ENCODE measurements at places on chromosomes 1 and 21.

DNA sequence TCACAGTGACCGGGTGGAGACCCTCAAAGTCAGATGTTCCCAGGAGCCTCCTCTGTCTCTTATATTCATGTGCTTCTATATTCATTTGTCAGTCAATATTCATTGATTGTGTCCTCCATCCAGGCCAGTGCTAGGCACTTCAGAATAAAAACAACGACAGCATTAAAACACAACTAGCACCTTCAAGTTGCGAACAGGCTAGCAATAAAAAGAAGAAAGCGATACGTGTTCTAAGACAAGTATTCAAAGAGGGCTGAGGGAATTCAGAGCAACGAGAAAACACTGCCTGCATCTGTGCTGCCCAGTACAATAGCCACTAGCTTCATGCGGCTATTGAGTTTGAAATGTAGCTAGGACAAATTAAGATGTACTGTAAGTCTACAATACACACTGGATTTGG lies 138.0 kb downstream of the PLXNA2 start:
- H3K4me3 ChIP-seq = no peak overlapping the region
- no peak for DNase-seq
- H3K36me3 ChIP-seq = no peaks in the 10 kb centered on the region
- peaks cover 13% of the 10 kb centered on the region for H3K4me1 ChIP-seq
- no peak overlapping the region for H3K27ac ChIP-seq

GRCh38 chr1:79197421-79197820 lies 190.9 kb upstream of the ADGRL4 start:
- no peak for DNase-seq
- H3K4me3 ChIP-seq = no peak overlapping the region
- H3K27me3 ChIP-seq = no peaks in the 10 kb centered on the region
- H3K4me1 ChIP-seq = no peaks in the 10 kb centered on the region

DNA sequence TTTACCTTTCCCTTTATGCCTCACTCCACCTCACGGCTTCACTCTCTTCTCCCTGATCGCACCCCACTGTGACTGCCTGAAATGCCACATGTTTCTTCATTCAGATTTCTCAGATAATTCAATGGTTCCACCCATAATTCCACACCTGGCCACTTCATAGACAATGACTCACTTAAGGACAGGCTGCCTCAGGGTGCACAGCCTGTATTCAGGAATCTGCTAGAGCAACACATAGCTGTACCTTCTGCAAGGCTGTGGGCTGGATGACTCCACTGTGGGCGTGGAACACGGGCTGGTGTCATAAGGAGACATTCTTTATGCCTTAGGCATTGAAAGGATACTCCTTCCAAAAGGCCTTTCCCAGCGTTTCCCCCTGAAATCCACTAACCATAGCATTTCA lies 36.1 kb downstream of the L1TD1 start:
- no peaks in the 10 kb centered on the region for H3K27me3 ChIP-seq
- H3K4me1 ChIP-seq = no peaks in the 10 kb centered on the region
- no peaks in the 10 kb centered on the region for H3K36me3 ChIP-seq

DNA sequence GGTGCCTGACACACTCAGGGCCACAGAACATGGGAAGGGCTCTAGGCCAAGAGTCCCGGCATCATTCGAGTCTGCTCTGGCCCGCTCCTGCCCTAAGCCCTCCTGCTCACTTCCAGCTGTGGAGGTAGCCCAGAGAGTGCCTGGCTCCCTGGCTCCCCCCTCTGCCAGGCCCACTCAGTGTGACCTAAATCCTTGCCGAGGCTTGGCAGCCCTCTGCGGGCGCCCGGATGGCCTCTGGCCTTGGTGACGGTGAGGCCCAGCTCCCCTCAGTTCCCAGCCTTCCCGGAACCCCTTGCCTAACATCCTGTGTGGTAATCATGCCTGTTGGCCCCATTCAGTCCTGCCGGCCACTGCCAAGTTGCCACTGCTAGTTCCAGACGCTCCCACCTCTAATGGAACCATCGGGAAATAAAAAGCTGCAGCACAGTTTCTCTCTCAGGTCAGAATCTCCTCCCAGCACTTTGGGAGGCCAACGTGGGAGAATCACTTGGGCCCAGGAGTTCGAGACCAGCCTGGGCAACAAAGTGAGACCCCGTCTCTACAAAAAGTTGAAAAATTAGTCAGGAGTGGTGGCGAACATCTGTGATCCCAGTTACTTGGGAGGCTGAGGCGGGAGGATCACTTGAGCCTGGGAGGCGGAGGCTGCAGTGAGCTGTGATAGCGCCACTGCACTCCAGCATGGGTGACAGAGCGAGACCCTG lies 1.2 kb upstream of the H6PD start:
- H3K36me3 ChIP-seq = no peaks in the 10 kb centered on the region
- DNase-seq = no peak
- no peak overlapping the region for H3K4me3 ChIP-seq
- H3K27me3 ChIP-seq = no peaks in the 10 kb centered on the region

GRCh38 chr1:163162381-163162914 lies 40.3 kb downstream of the RGS5 start:
- no peak overlapping the region for H3K27ac ChIP-seq
- no peaks in the 10 kb centered on the region for H3K36me3 ChIP-seq
- H3K4me1 ChIP-seq = no peaks in the 10 kb centered on the region
- no peak overlapping the region for H3K4me3 ChIP-seq
- DNase-seq = no peak
- no peaks in the 10 kb centered on the region for H3K27me3 ChIP-seq

- H3K36me3 ChIP-seq = no peaks in the 10 kb centered on the region
- DNase-seq = no peak
- no peak overlapping the region for H3K27ac ChIP-seq
- no peak overlapping the region for H3K4me3 ChIP-seq
- H3K4me1 ChIP-seq = no peaks in the 10 kb centered on the region
These were observed 25.8 kb downstream of the COL18A1 start for GRCh38 chr21:45430521-45431501.

- H3K4me3 ChIP-seq = no peak overlapping the region
- no peaks in the 10 kb centered on the region for H3K4me1 ChIP-seq
- DNase-seq = no peak
- no peaks in the 10 kb centered on the region for H3K27me3 ChIP-seq
These were observed 21.0 kb downstream of the OR10R2 start for GRCh38 chr1:158493054-158493453.

DNA sequence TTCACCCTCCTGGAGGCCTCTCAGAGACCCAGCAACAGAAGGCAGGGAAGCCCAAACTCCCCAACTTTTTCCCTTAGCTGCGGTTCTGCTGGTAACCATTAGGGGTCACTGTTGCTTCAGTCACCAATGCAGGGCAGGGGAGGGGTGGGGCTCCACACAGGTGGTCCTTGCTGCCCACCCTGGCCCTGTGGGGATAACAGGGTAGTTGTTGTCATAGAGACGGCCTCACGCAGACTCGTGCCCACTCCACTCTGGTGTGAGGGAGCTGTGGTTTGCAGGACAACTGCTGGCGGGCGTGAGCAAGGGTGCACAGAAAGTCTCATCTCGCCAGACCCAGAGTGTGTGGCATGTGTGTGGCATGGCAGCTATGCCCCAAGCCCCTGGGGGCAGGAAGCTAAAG lies 19.9 kb downstream of the INSRR start:
- H3K4me1 ChIP-seq = no peaks in the 10 kb centered on the region
- no peak overlapping the region for H3K27ac ChIP-seq
- H3K27me3 ChIP-seq = no peaks in the 10 kb centered on the region

- no peaks in the 10 kb centered on the region for H3K27me3 ChIP-seq
- no peak for DNase-seq
- H3K4me1 ChIP-seq = no peaks in the 10 kb centered on the region
- no peaks in the 10 kb centered on the region for H3K36me3 ChIP-seq
- H3K27ac ChIP-seq = no peak overlapping the region
These were observed 7.0 kb upstream of the GPR88 start for GRCh38 chr1:100530880-100531487.
